ENCODE measurements at places on chromosomes 5 and 9. TPM values are rescaled to one million over a fixed set of nuclear protein-coding genes. Genes with fewer than 3 reads are reported as not detected.

GRCh38 chr9:92494856-92495255, 12.6 kb upstream of the ASPN start:
- DNase-seq, result no peak

GRCh38 chr9:18466101-18466500, 7.9 kb upstream of the ADAMTSL1 start:
- no peak for DNase-seq

- no peak for DNase-seq
Observed at GRCh38 chr9:20962536-20963225, 68.8 kb downstream of the HACD4 start.

GRCh38 chr5:52491071-52491787, 296.5 kb upstream of the ITGA1 start:
- peak; percentile 36 for DNase-seq

GRCh38 chr9:88831713-88832407, 159.4 kb upstream of the S1PR3 start:
- DNase-seq, result no peak

- DNase-seq, result no peak
Observed at GRCh38 chr9:106878081-106878837, 15.3 kb downstream of the ZNF462 start.

GRCh38 chr9:76592091-76592973, 133.3 kb downstream of the GCNT1 start:
- DNase-seq, result no peak

- DNase-seq, result no peak
Observed at GRCh38 chr5:34059977-34060376, 17.0 kb upstream of the C1QTNF3 start.

GRCh38 chr5:64077589-64077988, 88.1 kb upstream of the RNF180 start:
- DNase-seq, result no peak

DNA sequence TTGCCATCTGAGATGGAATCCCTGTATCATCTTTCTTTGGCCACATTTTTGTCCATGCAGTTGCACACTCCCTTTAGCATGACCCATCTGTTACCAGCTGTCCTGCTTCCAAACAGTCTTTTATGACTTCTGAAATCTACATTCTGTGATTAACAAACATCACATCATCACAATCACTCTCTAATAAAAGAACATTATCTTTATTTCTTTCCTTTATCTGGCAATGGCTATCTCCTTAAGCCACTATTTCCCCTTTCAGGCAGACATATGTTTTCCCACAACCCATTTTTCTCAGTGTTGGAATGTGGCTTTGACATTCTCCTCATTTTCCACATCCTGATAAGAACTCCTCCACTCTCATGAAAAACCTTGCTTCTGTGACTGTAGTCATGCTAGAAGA, 141.0 kb downstream of the ST8SIA4 start:
- DNase-seq, result no peak

DNA sequence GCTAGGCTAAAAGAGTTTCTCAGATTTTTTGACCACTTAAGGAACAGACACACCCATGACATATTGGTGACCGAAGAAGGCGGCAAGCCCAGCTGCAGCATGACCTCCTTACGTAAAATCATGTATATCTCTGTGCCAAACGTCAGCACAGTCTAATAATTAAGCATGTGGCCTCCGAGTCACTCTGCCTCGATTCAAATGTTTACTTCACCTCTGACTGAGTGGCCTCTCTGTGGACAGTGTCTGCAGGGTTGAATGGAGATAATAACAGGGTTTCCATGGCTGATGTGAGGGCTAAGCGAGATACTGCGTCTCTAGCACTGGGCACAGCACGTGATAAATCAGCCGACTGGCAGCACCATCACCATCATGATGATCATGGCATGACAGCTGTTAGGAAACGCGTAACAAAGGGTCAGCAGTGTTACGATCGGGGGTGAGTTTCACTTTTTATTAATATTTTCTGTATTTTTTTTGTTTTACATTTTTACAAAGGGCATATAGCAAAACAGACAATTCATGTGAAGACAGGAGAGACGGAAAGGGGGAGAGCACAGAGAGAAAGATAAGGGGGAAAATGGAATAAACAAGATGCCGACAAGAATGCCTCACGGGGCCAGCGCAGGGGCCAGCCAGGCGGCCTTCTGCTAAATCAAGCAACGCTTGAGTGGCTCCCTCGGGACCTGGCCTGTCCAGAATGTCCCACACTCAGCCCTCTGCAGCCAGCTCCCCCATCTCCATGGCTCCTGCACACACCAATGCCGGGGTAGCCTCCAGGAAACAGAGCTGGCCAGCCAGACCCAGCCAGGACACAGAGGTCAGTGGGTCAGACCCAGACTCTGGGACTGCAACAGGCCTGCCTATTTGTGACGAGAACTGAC, 60.3 kb downstream of the ADAMTS2 start:
- no peak for DNase-seq

GRCh38 chr5:167639273-167639672, 652.2 kb upstream of the WWC1 start:
- DNase-seq, result no peak

DNA sequence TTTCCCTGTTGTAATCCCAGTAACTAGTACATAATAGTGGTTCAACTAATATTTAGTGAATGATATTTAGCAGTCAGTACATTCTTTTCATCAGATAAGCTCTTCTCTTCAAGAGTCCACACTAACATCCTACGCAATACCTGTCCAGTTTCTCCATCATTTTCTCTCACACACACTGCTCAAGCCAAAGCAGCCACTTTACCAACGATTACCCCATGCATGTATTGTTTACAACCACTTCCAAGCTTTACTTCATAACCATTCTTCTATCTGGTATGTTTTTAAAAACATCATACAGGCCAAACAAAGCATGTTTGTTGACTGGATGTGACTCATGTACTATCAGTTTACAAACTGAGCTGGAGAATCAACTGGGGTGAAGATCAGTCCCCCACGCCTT, 7.3 kb downstream of the UBTD2 start:
- no peak for DNase-seq

GRCh38 chr5:122741681-122742080, 33.2 kb upstream of the SNX2 start:
- DNase-seq, result no peak

DNA sequence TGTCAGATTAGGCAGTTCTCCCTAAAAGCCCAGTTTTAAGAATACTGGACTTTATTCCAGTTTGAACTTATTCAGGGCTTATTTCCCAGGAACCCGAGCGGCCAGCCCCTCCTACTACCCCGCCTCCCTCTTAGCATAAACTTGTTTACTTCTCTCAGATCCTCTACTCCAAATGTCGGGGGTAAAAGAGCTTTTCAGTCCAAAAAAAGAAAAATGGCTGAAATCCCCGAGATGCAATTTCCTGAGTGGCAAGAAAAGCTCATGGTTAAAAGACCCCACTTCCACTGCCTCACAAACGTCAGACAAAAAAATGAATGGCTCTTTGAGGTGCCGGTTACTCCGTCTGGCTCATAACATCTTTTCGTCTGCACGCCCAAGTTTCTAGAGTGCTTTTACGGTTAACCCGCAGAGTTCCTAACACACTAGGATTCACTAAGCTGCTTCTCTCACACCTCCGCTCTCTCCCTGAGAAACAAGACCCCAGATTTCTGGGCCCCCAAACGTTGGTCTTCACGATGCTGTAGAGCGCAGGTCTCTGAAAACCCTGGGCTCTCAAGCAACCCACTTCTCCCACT, 402 bp downstream of the BRD8 start:
- no peak for DNase-seq

GRCh38 chr5:169094586-169095409, 206.1 kb downstream of the SLIT3 start:
- DNase-seq, result no peak

DNA sequence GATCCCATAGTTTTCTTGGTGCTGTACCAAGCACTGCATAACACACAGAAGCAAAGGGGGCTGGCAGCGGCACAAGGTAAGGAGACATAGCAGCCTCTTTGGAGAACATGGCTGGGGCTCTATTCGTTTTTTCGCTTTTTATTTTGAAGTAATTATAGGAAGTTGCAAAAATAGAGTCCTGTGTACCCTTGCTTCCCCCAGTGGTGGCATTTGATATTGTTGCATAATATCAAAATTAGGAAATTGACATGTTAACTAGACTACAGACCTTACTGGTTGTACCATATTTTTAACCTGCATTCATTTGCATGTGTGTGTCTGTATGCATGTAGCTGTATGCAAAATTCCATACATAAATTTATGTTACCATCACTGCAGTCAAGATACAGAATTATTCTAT, 6.6 kb upstream of the UBQLN1 start:
- DNase-seq, result no peak

DNA sequence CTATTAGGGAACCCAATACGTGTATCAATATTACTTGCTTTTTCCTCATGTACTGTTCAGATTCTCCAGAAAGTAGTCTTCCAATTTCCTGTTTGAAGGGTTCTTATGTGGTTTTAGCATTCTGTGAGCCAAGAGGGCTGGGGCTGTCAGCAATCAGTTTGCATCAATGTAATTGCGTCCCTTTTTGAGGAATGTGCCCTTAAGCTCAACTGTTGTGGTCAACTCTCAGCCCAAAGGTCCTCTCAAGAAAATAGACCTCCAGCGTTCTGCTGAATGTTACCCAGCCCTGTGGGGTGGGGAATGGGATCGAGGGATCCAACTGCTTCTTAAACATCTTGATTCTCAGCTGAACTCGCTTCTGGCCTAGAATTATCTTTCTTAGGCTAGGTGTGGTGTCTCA, 43.8 kb upstream of the CDK20 start:
- no peak for DNase-seq

- no peak for DNase-seq
Observed at GRCh38 chr5:92652756-92653155, 928.3 kb downstream of the NR2F1-AS1 start.

GRCh38 chr5:54390015-54390414, 65.5 kb upstream of the HSPB3 start:
- DNase-seq, result peak; percentile 93

DNA sequence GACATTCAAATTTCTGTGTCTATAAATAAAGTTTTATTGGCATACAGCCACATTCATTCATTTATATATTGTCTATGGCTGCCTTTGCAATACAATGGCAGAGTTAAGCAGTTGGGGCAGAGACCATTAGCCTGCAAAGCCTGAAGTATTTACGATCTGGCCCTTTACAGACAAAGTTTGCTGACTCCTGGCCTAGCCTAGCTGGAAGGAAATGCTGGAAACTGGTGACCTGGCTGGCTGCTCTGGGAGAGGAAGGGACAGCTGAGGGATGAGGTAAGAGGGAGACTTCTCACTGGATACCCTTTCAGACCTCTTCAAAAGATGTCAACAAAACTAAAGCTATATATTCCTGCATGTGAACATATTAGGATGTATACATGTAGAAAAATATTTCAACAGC, 66.0 kb upstream of the PPARGC1B start:
- no peak for DNase-seq

GRCh38 chr5:166165596-166165995, 2125.8 kb upstream of the WWC1 start:
- no peak for DNase-seq

FCN2 gene
- not detected for total RNA-seq

CENPK gene
- 23.6 TPM for total RNA-seq

GLRX gene
- total RNA-seq, result 181 TPM

HAND1 gene
- not detected for total RNA-seq

ZNF454 gene
- 1.7 TPM for total RNA-seq

NMUR2 gene
- total RNA-seq, result not detected

GFRA3 gene
- total RNA-seq, result 0.12 TPM

SPINK4 gene
- total RNA-seq, result not detected

GRXCR2 gene
- not detected for total RNA-seq

TMC1 gene
- total RNA-seq, result not detected

PPP3R2 gene
- total RNA-seq, result not detected

SLC6A7 gene
- not detected for total RNA-seq

TMEM8B gene
- 4.2 TPM for total RNA-seq

HAPLN1 gene
- 0.07 TPM for total RNA-seq
